NCI-H2081 treated with DMSO at 0.1 percent for 48 hours (cell line): ENCODE measurements at places on chromosomes 4 and X.
A peak's percentile ranks its signal among the peaks of the same experiment; 100 is the strongest.

DNA sequence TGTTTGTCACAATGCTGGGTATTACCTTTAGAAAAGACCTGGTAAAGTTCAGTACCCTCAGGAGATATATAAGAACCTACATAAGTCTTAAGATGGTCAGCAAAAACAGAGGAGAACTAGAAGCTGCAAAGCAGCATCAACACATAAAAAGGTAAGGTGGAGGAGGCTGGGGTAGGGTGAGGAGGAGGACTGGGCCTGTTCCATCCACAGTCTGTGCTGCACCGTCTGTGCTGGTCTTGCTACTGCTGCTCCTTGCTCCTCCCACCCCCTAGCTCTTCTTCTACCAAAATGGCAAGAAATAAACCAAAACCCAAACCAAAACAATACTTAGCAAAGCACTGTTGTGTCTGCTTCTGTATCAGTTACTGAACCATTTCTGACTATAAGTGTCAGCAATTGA is 102.2 kb downstream of the CDS1 start:
- no peak for DNase-seq

DNA sequence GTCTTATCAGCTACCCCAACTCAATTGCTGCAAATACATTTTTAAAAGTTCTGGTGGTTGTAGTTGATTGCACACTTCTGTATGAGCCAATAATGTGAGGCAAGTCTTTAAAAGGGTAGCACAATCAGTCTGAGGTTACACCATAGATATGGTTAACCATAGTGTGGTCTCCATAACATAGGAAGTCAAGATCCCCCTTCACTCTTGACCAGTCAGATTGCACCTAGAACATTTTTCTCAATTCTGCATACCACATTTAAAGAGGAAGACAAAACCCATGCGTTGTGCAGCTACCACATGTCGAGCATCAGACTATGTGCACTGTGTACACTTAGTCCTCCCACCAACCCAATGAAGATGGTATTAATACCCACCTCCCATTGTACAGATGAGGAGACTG is 26.5 kb upstream of the CYBB start:
- DNase-seq = no peak

- no peak for DNase-seq
Observed at GRCh38 chr4:77418333-77418732, 187.3 kb upstream of the CXCL13 start.

DNA sequence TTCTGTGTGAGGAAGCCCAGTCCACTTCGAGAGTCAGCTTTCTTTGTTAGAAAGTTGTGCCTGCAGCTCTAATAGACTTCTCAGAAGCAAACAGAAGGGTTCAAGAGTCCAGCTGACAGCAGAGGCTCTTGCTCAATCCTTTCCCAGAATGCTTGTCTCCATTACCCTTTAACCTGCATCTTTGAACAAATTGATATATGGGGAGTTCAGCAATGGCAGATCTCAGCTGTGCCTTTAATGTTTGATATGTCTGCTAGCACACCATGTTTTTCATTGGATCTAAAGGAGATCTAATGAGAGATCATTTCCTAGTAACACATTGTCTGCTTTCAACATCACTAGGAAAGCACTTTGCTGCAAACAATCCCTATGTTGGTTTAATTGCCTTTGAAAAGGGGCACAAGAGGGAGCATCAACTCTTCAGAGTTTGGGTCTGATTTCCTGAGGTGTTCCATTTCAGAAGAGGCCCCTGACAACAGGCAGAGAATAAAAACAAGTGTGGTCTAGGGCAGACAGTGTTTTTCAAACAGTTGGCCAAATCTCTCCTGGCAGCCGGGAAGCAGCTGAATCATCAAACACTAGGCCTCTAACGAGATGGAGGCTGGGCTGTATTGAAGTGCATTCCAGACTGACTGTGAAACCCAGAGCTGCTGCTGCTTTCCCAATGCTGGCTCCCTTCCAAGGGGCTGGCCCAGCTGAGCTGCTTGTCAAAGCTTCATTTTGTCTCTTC is 55.5 kb downstream of the LUZP4 start:
- DNase-seq = peak; percentile 96

GRCh38 chrX:103440621-103441020 is 64.3 kb downstream of the BEX3 start:
- DNase-seq = no peak

- DNase-seq = no peak
Observed at GRCh38 chr4:87758270-87758669, 41.1 kb upstream of the IBSP start.

GRCh38 chrX:16839852-16840460 is 30.2 kb downstream of the RBBP7 start:
- DNase-seq = no peak

GRCh38 chr4:36274158-36274557 is 7.3 kb upstream of the DTHD1 start:
- no peak for DNase-seq

DNA sequence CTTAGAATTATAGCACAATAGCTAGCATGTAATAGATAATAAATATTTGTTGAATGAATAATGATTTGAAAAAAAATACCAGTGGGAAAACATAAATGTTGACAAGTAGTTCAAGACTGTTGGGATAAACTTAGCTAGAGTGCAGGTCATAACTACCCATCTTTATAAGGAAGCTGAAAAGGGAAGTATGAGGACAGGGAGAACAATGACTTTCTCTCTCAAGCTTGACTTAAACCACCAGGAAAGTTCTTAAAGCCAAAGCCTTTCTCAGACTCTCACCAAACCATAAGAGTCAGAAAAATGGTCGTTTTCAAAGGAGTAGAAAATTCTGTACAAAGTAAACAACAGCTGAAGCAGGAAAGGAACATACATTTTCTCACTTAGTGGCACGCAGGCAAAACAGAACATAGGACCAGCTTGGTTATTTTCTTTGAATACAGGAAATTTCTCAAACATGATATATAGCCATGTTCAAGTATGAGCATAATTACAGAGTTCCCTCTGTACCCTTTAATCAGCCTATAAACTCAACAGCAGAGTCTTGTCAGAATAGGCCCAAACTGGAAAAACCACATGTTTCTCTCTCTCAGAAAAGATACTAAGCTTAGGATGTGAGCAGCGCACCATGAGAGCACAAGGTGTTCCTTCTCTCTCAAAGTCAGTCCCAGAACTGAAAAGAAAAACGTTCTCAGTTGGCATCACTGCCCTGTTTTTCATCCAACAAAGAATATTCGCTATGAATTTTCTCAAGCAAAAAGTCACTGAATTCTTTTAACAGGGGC is 28.7 kb downstream of the MAPK10 start:
- no peak for DNase-seq
